ENCODE measurements at places on chromosomes 6 and 20.

DNA sequence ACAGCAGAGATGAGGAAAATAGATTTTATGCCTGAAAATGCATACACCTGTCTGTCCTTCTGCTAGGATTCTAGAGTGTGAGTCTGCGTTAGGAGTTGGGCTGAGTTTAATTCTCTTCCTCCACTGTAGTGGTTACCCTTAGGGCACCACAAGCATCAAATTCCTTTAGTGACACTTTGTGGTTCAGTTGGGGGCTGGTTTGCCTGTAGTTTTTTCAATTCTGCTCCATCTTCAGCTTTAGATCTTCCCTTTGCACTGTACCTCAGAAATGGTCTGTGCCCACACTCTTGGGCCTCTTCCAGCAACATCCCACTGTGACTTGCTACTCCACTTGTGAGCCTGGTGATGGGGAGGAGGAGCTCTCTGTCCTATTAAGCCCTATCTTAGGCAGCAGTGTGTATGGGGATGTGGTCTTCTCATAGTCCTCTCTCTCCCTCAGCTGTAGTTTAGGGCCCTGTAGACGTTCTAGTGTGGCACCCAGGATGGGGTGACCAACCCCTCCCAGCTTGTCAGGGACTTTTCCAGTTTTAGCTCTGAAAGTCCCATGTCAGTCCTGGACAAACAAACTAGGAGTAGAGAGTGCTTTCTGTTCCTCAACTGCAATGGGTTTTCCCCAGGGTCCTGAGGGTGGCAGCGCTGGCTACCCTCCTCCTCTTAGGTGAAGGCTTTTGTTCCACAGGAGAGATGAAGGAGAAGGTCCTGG, 19.7 kb upstream of the OGFRL1 start:
- DNase-seq: no peak

DNA sequence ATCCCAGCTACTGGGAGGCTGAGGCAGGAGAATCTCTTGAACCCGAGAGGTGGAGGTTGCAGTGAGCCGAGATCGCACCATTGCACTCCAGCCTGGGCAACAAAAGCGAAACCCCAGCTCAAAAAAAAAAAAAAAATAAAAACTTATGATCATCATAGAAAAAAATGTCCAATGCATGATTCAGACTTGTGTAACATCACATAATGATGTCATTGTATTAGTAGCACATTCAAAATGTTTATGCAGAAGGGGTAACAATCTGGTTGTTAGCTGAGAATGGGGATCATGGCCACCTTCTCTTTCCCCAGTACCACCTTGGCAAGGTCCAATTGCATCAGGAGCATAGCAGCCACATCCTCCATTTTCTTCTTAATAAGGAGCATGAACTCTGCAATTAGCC, 137.6 kb upstream of the MARCKS start:
- DNase-seq: no peak

- no peak for DNase-seq
Observed at GRCh38 chr20:39146394-39146793, 184.2 kb downstream of the DHX35 start.

GRCh38 chr20:48342822-48343513, 484.8 kb downstream of the PREX1 start:
- no peak for DNase-seq

Data from stimulated activated CD4-positive, alpha-beta T cell treated with anti-CD3 and anti-CD28 coated beads, Interleukin-12 subunit alpha, Interleukin-12 subunit beta, amount 100 ng/mL, for 24 hours (primary cell).